Endothelial cell (in vitro differentiated cells): ENCODE measurements at places on chromosomes 3 and 15. TPM values are rescaled to one million over a fixed set of nuclear protein-coding genes. Genes with fewer than 3 reads are reported as not detected.

DNA sequence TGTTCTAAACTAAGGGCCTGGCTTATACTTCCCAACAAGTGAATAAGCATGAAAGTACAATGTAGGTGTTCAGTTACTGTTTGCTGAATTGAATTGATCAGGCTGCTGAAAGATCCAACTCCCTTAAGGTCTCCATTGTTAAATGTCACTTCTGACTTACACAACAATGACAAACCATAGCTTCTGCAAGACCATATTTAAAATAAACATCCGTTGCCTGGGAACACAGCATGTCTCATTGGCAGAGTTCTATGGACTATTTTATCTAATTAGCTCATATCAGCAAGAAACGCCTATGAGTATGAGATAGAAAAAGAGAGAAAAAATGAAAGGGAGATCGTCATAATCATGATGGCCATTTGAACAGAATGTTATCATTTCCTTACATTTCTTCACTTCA is 605.4 kb downstream of the FGF12 start:
- no peaks in the 10 kb centered on the region for H3K36me3 ChIP-seq
- H3K27ac ChIP-seq, result no peak overlapping the region
- H3K4me3 ChIP-seq, result no peak overlapping the region
- DNase-seq, result no peak
- H3K4me1 ChIP-seq, result no peaks in the 10 kb centered on the region

GRCh38 chr3:186896875-186897274 is 33.5 kb upstream of the ST6GAL1 start:
- H3K36me3 ChIP-seq, result peaks cover 3% of the 10 kb centered on the region
- H3K27me3 ChIP-seq, result no peaks in the 10 kb centered on the region
- H3K27ac ChIP-seq, result no peak overlapping the region
- no peaks in the 10 kb centered on the region for H3K4me1 ChIP-seq
- no peak for DNase-seq

DNA sequence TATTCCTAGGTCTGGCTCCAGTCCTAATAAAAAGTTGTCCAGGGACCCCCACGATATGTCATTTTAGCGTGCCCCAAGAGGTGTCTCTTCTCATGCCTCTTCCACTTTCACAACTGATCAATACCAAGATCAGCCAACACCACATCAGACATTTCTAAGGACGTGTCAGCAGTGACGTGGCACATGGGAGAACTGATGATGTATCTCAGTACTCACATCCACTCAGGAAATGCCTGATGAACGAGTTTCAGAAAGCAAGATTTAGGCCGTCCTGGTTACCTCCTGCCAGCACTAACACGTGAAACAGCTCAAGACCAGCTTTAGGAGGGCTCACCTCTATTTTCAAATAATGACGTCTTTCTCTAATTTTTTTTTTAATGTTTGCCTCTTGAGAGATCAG is 19.6 kb downstream of the VGLL4 start:
- no peak for DNase-seq
- no peak overlapping the region for H3K4me3 ChIP-seq
- peak overlapping the region; percentile 28 for H3K27ac ChIP-seq
- peaks cover 7% of the 10 kb centered on the region for H3K36me3 ChIP-seq
- H3K27me3 ChIP-seq, result peaks cover 5% of the 10 kb centered on the region
- peaks cover 56% of the 10 kb centered on the region for H3K4me1 ChIP-seq

DNA sequence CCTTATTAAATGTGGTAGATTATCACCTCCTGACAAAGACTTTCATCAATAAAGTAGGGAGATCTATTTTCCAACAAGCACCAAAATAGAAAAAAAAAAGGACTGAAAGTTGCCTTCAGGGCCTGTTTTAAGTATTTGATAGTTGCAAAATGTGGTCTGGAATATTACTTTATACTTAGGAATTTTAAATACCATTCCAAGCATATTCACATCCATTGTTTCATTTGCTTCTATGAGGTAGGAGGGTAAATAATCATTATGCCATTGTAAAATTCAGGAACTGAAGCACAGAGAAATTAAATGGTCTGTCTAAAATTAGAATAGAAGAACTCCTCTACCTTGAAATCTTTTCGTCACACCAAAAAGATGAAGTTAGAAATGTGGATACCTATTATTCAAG is 110.0 kb downstream of the TMCC1 start:
- no peak overlapping the region for H3K27ac ChIP-seq
- H3K36me3 ChIP-seq, result peaks cover 3% of the 10 kb centered on the region
- H3K4me3 ChIP-seq, result no peak overlapping the region
- peaks cover 7% of the 10 kb centered on the region for H3K4me1 ChIP-seq
- H3K27me3 ChIP-seq, result peaks cover 4% of the 10 kb centered on the region

- no peaks in the 10 kb centered on the region for H3K4me1 ChIP-seq
- no peaks in the 10 kb centered on the region for H3K27me3 ChIP-seq
- no peak for DNase-seq
- H3K27ac ChIP-seq, result no peak overlapping the region
Observed at GRCh38 chr15:99068186-99068585, 36.7 kb upstream of the SYNM start.

GRCh38 chr3:109081746-109082510 is 36.0 kb downstream of the MORC1 start:
- H3K27ac ChIP-seq, result no peak overlapping the region
- no peaks in the 10 kb centered on the region for H3K27me3 ChIP-seq
- no peaks in the 10 kb centered on the region for H3K4me1 ChIP-seq
- no peak overlapping the region for H3K4me3 ChIP-seq
- DNase-seq, result peak; percentile 40

DNA sequence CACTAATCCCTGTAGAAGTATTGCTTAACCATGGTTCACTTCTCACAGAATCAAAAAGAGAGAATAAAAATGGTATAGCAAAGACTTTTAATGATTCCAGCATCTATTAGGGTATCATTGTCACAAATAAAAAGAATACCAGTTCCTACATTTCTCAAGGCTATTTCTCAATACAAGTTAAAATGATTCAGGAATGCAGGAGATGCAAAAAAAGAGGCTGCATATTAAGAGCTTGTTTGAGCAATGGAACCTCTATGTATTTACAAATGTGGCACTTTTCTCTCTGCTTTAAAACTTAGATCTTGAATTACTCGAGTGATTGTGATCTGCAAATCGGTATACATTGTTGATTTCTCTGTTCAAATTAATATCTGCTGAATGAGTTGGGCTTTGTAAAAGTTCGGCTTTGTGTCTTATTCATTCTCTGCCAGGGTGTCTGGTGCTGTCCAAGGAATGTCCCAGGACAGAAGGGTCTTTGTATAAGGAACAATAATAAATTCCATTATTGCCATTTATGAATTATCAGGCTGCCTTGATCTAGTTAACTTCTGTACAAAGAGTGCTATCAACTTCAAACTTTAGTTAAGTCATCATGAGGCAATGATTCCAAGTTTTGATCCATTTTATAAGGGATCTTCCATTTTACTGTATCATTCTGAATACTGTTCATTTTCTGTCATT is 364.2 kb downstream of the RBMS3 start:
- DNase-seq, result no peak
- peaks cover 6% of the 10 kb centered on the region for H3K4me1 ChIP-seq
- H3K36me3 ChIP-seq, result no peaks in the 10 kb centered on the region
- H3K27ac ChIP-seq, result no peak overlapping the region
- H3K27me3 ChIP-seq, result peaks cover 1% of the 10 kb centered on the region
- no peak overlapping the region for H3K4me3 ChIP-seq

DNA sequence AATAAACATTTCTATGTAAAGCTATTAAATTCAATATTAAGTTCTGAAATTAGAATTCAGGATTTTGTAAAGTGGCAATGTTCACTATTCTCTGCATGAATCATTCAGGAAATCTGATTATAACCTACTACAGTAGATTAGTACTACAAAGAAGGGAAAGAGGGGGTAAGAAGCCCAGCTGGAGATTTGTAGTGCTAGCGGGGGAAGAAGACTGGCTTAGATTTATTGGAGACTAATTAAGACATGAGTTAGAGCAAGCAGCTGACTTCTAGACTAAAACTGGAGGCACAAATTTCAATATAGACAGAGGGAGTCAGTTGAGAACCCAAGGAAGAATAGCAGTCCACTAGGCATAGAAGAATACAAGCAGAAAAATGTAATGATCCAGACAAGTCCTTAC is 55.8 kb upstream of the SETMAR start:
- no peak overlapping the region for H3K27ac ChIP-seq
- H3K36me3 ChIP-seq, result no peaks in the 10 kb centered on the region
- H3K4me1 ChIP-seq, result no peaks in the 10 kb centered on the region
- H3K27me3 ChIP-seq, result no peaks in the 10 kb centered on the region

- no peak for DNase-seq
- H3K27me3 ChIP-seq, result peaks cover 4% of the 10 kb centered on the region
- peaks cover 3% of the 10 kb centered on the region for H3K4me1 ChIP-seq
Observed at GRCh38 chr15:65821070-65821469, 29.0 kb upstream of the DENND4A start.

GRCh38 chr15:25439369-25439836 is 579 bp upstream of the UBE3A start:
- peak overlapping the region; percentile 90 for H3K4me3 ChIP-seq
- peaks cover 12% of the 10 kb centered on the region for H3K27me3 ChIP-seq
- peaks cover 10% of the 10 kb centered on the region for H3K4me1 ChIP-seq
- no peak for DNase-seq

GRCh38 chr3:140726066-140726465 is 48.2 kb downstream of the TRIM42 start:
- H3K4me3 ChIP-seq, result no peak overlapping the region
- no peaks in the 10 kb centered on the region for H3K27me3 ChIP-seq
- no peak for DNase-seq
- no peaks in the 10 kb centered on the region for H3K36me3 ChIP-seq

Gene CPNE4
- 0.41 TPM for total RNA-seq

Gene FOXB1
- 6.7 TPM for total RNA-seq

Gene INSYN1
- total RNA-seq, result 4.8 TPM

Gene TMEM158
- total RNA-seq, result 7.3 TPM

Gene P2RY12
- total RNA-seq, result not detected

Gene ONECUT1
- 0.69 TPM for total RNA-seq
